Heart right ventricle (tissue), 16 donors: ENCODE measurements at places on chromosomes 6 and 20. TPM values are rescaled to one million over a fixed set of nuclear protein-coding genes. Genes with fewer than 3 reads are reported as not detected.

The DDX27 gene
- 16.2 TPM for total RNA-seq

- no peak overlapping the region for H3K4me3 ChIP-seq
Observed at GRCh38 chr6:97703661-97704060, 420.6 kb upstream of the MMS22L start.

DNA sequence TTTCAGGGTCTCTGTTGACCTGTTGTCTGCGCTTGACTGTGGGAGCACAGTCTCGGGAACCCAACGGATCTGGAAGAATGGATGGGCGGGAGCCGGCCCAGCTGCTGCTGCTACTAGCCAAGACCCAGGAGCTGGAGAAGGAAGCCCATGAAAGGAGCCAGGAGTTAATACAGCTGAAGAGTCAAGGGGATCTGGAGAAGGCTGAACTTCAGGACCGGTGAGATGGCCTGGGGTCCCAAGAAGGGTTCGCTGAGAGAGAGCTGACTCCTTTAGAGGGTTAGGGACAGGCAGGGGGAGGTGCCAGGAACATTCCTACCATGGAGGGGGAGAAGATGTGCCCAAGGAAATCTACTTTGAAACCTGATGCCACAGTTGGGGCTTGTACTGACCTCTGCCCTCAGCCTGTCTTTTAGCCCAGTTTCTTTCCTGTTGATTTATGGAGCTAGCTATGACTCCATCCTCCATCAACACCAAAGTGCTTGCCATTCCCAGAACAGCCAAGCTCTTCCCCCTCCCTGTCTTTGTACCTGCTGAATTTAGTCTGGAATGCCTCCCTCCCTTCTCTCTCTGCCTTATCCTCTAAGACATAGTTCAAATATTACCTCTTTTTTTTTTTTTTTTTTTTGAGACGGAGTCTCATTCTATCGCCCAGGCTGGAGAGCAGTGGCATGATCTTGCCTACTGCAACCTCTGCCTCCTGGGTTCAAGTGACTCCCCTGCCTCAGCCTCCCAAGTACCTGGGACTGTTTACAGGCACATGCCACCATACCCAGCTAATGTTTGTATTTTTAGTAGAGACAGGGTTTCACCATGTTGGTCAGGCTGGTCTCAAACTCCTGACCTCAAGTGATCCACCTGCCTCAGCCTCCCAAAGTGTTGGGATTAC is 12.2 kb downstream of the CEP250 start:
- no peaks in the 10 kb centered on the region for H3K36me3 ChIP-seq
- H3K4me3 ChIP-seq = no peak overlapping the region
- H3K27me3 ChIP-seq = no peaks in the 10 kb centered on the region
- DNase-seq = no peak
- no peak overlapping the region for H3K27ac ChIP-seq

DNA sequence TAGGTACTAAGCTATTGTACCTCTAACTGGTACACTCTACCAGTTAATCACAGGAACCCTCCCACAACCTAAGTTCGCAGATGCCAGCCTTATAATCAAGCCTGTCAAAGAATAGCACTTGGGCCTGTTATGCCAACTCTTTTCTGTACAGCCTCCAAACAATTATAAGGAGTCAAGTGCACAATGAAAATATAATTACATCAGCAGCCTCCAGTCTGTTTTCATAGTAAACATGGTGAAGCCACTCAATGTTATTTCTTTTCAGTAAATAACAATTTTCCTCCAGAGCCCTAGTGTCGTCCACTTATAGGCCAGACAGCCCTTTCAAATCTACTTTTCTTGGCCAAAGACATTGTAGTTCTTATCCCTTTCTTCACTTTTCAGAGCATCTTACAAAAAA is 82.7 kb upstream of the CARMIL1 start:
- H3K4me1 ChIP-seq = peaks cover 19% of the 10 kb centered on the region
- H3K4me3 ChIP-seq = no peak overlapping the region
- DNase-seq = no peak
- H3K36me3 ChIP-seq = no peaks in the 10 kb centered on the region
- no peak overlapping the region for H3K27ac ChIP-seq
- H3K27me3 ChIP-seq = no peaks in the 10 kb centered on the region

DNA sequence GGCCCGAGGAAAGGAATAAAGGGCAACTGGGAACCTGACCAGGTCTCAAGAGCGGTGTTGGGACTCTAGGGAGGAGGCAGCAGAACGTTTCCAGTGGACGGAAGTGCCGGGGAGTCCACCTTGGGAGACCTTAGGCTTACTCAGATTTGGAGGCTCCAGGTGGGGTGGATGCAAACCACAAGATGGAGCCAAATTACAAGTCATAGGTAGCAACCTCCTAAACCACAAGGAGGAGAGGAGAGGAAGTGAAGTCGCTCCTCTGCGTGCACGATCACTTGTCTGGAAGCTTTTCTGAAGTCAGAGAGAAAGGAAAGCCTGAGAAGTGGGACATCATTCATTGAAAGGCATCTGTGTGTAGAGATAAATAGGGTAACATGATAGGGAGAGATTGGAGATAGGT is 9.3 kb downstream of the HLA-DOA start:
- no peak overlapping the region for H3K4me3 ChIP-seq
- no peak for DNase-seq
- H3K36me3 ChIP-seq = no peaks in the 10 kb centered on the region
- no peaks in the 10 kb centered on the region for H3K27me3 ChIP-seq
- H3K4me1 ChIP-seq = no peaks in the 10 kb centered on the region

DNA sequence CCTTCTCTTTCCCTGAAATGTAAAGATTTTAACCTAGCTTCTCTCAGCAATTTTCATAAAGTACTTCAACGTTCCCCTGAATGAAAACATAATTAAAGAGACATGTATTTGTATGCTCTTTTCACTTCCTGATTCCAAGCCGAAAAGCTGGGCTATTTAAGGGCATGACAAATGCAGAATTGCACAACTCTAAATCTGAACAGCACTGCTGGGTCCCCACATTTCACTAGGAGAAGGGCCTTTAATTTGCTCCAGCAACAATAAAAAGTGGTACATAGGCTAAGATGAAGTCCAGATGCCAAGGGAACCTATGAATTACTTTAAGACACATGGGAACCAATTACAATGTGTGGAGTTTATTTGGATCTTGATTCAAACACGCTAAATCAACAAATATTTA is 42.0 kb downstream of the IRAK1BP1 start:
- no peaks in the 10 kb centered on the region for H3K36me3 ChIP-seq
- no peak overlapping the region for H3K4me3 ChIP-seq
- peaks cover 4% of the 10 kb centered on the region for H3K27me3 ChIP-seq
- peaks cover 24% of the 10 kb centered on the region for H3K4me1 ChIP-seq
- DNase-seq = no peak

- H3K4me1 ChIP-seq = no peaks in the 10 kb centered on the region
- H3K27me3 ChIP-seq = no peaks in the 10 kb centered on the region
Observed at GRCh38 chr6:26033941-26034354, 53.3 kb upstream of the HFE start.
